GM13977 (cell line): ENCODE measurements at places on chromosomes 1 and 21.

DNA sequence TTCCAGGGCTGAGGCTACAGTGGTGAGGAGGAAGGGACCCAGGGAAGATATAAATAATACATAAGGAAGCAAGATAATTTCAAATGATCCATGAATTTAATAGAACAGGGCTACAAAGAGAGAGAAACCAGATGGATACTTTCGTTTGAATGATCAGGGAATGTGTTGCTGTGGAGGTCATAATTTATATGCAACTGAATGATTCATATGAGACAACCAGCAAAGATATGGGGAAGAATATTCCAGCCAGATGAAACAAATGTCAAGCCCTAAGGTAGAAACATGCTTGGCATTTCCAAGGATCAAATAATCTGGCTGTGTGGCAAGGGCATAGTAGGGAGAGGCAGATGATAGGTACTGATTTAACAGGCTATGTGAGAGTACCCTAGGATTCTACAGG is 84.8 kb upstream of the ZC3H11B start:
- no peak for DNase-seq

DNA sequence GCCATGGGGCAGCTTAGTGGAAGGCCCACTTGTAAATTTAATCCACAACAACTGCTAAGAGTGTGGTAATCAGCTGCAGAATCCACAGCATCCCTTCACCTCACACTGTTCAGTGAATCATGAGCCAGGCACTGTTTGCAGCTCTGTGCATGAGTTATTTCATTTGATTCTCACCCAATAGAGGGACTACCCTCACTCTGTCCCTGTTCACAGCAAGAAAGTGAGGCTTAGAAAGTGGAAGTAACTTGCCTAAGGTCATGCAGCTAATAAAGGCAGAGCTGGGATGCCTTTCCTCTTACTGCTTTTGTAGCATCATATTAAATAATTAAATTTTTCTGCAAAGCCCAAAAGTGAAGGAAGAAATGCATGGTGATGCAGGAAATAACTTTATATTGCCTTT is 346.5 kb upstream of the PLD5 start:
- no peak for DNase-seq

- no peak for DNase-seq
Measured at GRCh38 chr1:236417336-236417735, 23.2 kb downstream of the EDARADD start.

GRCh38 chr1:240046000-240046399 is 45.7 kb upstream of the FMN2 start:
- no peak for DNase-seq

GRCh38 chr1:25573961-25574360 is 30.6 kb downstream of the LDLRAP1 start:
- DNase-seq, result no peak

GRCh38 chr1:25031966-25032667 is 102.0 kb upstream of the RUNX3 start:
- peak; percentile 72 for DNase-seq

DNA sequence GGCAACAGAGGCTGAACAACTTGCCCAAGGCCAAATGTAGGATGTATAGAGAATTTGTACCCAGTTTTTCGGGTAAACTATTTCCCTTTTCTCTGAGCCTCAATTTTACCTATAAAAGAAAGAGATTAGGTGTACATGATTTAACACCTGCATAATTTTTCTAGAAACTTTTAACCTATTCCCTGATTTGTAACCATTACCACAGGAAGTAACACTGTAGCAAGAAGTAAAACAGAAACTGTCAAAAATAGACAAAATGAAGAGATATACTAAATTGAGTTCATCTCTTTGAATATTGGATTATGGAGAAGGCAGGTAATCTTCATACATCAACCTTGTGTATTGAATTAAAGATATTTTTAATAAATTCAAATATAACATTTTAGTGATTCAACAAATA is 136.2 kb downstream of the ZC3H11B start:
- no peak for DNase-seq

- DNase-seq, result no peak
Measured at GRCh38 chr1:89429062-89429461, 65.2 kb downstream of the GBP6 start.

DNA sequence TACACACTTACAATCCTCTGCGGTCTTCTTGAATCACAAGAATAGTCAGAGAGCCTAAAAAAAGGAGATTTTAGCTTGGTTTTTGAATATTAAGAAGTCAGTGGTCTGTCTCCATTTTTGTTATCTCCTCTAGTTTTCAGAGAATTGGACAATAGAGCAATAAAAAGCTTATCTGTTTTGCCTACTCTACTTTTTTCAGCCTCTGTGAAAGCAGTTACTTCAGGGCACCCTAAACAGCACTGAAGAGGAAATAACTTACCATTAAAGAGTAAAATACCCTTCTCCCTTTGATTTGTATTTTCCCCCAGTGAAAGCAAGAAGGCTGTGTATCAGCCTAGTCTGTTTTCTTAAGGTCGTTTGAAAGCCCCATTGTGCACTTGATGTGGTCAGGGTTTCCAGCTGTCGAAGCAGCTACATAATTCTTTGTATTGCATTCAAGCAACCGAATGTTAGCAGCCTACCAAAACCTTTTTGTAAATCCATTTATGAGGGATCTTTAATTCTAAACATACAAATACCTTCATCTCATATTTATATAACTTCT is 1.0 kb downstream of the NTMT2 start:
- no peak for DNase-seq

- DNase-seq, result peak; percentile 89
Measured at GRCh38 chr1:8348777-8349472, 31.0 kb downstream of the SLC45A1 start.

GRCh38 chr1:11388617-11389016 is 90.3 kb upstream of the DISP3 start:
- DNase-seq, result no peak

- no peak for DNase-seq
Measured at GRCh38 chr1:115337633-115338456, at the start of gene NGF. Gene NGF, minus strand, starts transcription at chr1:115338249. Its CDS starts 51,454 bp downstream, at chr1:115286795.

DNA sequence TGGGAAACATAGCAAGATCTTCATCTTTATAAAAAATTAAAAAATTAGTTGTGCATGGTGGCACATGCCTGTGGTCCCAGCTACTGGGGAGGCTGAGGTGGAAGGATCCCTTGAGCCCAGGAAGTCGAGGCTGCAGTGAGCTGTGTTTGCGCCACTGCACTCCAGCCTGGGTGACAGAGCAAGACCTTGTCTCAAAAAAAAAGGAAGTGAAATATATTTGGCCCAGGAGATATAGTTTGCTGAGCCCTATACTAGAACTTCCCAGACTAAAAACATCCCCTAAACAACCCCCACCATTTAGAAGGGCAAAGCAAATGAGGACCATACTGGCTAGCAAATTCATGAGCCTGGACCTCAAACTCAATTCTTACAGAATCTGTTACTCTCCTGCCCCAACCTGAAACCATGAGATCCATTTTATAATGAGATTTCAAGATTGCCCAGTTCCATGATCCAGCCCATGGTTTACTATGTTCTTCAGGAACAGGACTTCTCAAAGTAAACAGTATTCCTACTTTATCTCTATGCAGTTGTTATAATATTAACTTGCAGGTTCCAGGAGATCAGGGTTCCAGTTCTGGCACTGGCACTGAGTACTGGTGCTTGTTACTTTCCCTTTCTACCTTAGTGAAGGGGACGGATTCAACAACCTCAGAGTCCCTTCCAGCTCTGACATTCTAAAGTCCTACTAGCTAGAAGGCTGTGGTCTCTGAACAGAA is 48.9 kb upstream of the TADA1 start:
- peak; percentile 33 for DNase-seq

DNA sequence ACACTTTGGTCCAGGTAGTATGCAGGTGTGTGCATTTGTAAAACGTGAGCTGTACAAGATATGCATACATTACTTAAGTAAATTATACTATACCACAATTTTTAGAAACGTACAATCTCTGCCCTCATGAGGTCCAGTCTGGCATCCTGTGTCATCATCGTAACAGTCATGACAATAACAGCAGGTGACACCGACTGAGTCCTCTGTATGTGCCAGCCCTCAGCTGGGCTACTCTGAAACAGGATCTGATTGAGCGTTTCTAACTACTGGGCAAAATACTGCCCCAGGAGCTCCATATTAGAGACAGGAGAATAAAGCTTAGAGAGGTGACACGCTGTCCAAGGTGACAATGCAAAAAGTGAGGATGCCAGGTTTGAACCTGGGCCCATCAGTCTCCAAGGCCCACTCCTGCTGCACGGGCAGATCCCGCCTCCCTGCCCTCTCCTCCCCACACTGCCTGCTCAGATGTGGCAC is 47.2 kb upstream of the ECE1 start:
- no peak for DNase-seq

DNA sequence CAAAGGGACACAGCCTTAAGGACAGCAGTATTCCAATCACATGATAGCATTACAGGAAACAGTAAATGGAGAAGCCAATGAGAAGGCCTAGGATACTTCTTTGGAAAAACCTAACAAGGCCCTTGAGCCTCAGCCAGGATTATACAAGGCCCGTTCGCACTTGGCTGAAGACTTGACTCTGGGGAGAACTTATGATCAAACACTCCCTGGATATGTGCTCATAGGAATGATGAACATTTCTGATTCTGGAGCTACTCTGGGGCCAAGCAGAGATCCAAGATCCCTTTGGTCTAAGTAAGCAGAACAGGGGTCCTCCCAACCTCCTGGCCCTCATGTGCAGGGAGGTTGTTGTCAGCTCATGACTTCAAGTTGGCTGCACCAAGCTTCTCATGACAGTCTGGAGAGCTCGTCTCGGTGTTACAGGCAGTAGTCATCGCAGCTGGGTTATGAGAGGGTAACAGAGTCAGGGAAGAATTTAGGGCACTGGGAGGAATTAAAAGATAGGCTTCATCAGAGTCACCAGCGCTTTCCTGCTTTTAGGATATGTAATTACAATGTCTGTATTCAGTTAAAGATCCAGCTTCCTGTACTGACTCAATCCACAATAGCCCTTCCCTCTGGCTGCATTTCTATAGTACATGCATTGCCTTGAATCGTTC is 92.5 kb upstream of the IRF2BP2 start:
- DNase-seq, result no peak
